ENCODE measurements at places on chromosomes 6 and 20.

GRCh38 chr20:2946988-2947961 is 74.0 kb downstream of the PTPRA start:
- DNase-seq: peak; percentile 30

- no peak for DNase-seq
Measured at GRCh38 chr20:15091421-15092037, 754.1 kb upstream of the FLRT3 start.

GRCh38 chr6:118940770-118941169 is 5.8 kb upstream of the MCM9 start:
- DNase-seq: no peak

GRCh38 chr20:42678895-42679294 is 510.8 kb downstream of the PTPRT start:
- DNase-seq: no peak

GRCh38 chr6:125432963-125433362 is 131.2 kb upstream of the HDDC2 start:
- DNase-seq: no peak

- DNase-seq: no peak
Measured at GRCh38 chr20:49785852-49786175, 26.8 kb upstream of the SLC9A8 start.

- no peak for DNase-seq
Measured at GRCh38 chr6:110326609-110327008, 31.5 kb downstream of the METTL24 start.

DNA sequence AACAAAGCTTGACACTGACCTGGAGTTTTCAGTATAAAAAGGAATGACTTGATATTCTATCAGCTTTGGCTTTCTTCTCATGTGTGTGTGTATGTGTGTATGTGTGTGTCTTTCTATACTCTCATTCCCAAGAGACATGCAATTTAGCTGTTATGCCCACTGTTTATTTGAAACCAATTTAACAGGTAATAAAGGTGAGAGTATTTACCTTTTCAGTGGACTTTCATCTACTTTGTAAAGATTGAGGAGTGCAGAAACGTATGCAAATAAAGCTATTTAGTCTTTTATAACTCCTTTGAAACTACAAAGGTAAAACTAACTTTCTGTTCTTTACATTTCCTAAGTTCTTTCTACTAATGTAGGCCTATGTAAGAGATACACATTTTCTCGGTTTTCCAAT is 103.5 kb upstream of the HS3ST5 start:
- no peak for DNase-seq

DNA sequence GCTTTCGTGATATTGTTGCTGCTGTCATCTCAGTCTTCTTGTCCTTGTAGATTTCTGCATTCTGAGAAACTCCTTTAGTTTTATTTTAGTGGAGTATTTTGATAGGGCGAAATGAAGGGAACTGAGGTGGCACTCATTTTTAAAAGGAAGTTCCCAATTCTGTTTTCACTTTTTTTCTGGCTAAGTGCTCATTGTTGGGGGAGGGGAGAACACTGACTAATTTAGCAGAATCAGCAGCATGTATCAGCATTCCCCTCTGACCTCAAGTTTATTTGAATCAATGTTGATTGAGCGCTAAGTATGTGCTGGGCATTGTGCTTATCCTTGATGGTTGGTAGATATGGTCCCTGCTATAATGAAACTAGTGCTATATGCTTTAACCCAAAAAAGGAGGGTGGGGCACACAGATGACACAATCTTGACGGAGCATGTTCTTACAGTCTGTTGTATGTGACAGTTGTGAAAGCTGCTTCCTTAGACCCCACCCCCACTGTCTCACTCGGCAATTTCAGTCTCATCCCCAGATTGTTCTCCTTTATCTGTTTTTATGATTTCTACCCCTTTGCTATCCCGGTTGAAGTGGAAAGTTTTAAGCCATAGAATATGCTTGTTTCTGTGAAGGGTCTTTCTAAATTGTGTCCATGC is 262.4 kb downstream of the SOX4 start:
- DNase-seq: no peak

- no peak for DNase-seq
Measured at GRCh38 chr6:23754197-23754596, 371.8 kb upstream of the NRSN1 start.

GRCh38 chr6:164303102-164303964 is 888.8 kb downstream of the QKI start:
- DNase-seq: no peak

GRCh38 chr6:3455147-3455568 is 1.7 kb downstream of the SLC22A23 start:
- no peak for DNase-seq

DNA sequence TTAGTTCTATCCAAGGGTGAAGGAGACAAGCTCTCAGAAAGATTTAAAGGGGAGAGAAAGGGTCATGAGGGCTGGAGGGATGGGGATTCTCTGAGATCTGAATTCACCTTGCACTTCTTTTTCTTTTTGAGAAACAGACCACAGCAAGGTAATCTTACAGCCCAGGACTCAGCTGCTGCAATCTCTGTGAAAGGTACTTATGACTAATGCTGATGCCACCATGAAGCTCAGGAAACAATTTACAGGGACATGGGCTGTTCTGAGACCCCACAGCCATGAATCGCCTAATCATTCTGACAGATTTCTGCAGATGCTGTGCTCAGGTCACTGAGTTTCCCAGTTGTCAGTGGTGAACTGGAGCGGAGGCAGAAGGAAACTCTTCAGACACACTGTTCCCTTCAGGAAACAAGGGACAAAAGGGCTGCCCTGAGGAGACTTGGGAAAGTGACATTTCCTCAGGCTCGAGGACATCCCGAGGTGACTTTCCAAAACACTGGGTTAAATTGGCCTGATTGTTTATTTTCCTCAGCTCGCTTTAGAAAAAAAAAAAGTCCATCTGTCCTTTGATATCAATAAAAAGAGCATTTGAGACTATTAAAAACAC is 103.8 kb upstream of the PLCB4 start:
- no peak for DNase-seq

GRCh38 chr6:56046576-56046975 is 171.2 kb upstream of the BMP5 start:
- peak; percentile 10 for DNase-seq

GRCh38 chr6:80523531-80523997 is 417.1 kb downstream of the BCKDHB start:
- DNase-seq: peak; percentile 25

DNA sequence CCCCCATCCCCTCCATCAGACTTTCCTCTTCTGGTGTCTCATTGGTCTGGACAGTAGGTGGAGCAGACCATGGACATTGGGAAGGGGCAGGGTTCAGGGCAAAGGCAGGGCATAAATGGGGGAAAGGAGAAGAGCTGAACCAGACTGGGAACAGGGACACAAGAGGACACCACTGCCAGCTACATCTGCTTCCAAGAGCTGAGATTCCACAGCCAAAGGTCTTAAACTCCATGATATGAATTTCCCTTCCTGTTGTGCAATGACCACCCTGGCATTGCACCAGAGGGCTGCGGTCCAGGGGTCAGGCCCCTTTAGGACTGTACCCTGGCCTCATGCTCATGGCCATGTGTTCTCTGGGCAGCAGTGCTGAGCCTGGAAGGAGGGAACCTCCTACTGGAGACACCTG is 137.9 kb downstream of the MAFB start:
- DNase-seq: no peak

DNA sequence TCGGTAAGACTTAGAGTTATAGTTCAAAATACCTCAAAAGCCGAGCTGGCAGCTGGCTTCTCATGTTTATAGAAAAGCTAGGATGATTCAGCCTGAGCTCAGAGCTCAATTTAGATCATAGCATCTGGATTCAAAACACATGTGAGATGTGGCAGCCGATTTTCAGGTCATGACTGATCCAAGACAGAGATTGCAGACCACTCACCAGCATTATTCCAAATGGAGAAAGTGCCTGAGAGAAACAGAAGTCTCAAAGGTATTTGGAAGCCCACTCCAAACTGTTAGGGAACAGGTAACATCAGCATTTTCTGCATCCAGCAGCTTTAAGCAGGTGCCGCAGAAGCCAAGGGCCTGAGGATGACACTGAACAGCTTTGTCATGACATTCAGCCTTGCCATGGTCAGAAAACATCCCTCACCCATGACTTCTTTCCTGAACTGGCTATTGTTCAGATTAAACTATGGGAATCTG is 102.2 kb downstream of the BACH2 start:
- peak; percentile 65 for DNase-seq

GRCh38 chr20:25220021-25220730 is 24.7 kb downstream of the ENTPD6 start:
- DNase-seq: peak; percentile 1

DNA sequence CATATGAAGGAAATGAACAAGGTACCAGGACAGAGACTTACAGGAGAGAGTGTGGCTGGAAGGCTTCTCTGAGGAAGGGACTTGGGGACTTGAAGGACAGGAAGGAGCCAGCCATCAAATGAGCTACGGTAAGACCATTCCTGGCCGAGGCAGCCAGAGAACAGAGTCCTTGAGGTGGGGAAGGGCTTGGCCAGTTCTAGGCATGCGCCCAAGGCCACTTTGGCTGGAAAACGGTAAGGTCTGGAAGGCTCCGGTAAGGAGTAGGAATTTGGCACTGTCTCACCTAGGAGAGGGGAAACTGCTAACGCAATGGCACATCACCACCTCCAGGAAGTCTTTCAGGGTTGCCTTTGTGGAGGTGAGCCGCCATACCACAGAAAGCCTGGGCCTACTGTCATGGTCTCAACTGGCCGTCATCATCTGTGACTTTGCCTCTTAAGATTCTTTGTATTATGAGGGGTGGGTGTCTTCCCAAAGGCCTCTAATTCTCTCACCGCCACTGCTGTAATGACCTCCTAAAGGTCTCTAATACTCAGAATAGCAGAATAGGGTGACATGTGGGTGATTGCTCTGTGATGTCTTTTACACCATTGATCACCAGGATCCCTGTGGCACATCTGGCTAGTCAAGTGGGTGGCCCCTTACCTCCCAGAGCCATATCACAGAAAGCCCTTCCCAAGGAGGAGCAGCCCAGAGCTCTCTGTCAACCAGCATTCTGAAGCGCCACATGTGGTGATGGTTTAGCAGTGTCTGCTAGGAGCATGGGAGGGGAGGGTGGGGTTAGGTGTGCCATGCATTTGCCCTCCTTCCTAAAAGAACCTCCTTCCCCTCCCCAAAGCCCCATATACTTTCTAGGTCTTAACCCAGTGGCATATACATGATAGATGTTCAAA is 17.7 kb upstream of the STX16 start:
- no peak for DNase-seq

GRCh38 chr6:113048741-113049140 is 701.6 kb downstream of the RFPL4B start:
- peak; percentile 29 for DNase-seq

- DNase-seq: no peak
Measured at GRCh38 chr6:101578306-101578705, 184.8 kb downstream of the GRIK2 start.

- DNase-seq: no peak
Measured at GRCh38 chr20:63893999-63894357, 948 bp upstream of the DNAJC5 start.

GRCh38 chr6:45209762-45210161 is 118.4 kb upstream of the RUNX2 start:
- peak; percentile 11 for DNase-seq

GRCh38 chr6:165585060-165585459 is 78.0 kb downstream of the PDE10A start:
- no peak for DNase-seq

DNA sequence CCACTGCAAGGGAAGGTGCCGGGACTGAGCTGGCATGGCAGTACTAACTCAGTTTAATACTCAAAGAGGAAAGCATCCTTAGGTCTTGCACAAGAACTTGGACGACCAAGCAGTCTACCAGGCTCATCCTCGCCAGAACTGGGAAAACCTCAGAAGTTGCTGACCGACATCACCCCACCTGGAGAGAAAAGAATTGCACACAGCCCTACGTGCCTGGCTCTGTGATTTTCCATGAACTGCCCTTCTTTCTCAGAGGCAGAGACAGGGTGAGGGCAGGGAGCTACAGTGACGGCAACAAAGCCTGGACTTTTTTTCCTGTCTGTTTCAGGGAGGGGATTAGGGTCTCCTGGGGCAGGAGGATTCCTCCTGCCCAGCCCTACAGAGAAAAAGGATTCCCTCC is 8.0 kb downstream of the JAG1 start:
- DNase-seq: peak; percentile 16

GRCh38 chr6:112935402-112936078 is 588.4 kb downstream of the RFPL4B start:
- DNase-seq: no peak

- DNase-seq: no peak
Measured at GRCh38 chr6:30363459-30363858, 18.5 kb downstream of the RPP21 start.

GRCh38 chr20:33441142-33441955 is 2.2 kb downstream of the SNTA1 start:
- DNase-seq: no peak

DNA sequence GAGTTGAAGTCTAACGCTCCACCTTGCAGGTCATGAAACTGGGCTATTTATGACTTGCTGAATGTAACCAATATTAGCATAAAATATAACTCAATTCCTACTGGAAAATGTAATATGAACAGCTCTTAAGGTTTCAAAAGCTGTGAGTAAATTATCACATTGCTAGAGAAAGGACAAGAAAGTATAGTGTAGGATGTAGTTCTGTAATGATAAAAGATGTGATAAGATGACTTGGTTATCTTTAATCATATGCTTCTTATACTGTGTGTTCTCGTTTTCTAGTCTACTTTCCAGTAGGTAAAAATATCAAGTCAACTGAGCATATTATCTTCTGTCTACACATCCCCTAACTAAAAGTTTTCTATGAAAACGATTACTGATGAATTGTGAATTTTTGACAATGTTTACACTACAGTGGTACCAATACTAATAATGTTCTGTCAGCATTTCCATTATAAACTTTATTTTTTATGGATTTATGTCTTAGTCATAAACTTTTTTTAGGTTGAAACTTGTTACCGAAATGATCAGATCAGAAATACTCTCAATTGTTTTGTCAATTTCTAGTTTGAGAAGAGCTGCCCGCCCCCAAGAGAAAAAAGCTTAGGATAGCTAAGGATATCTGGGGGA is 14.6 kb downstream of the MED23 start:
- DNase-seq: no peak

DNA sequence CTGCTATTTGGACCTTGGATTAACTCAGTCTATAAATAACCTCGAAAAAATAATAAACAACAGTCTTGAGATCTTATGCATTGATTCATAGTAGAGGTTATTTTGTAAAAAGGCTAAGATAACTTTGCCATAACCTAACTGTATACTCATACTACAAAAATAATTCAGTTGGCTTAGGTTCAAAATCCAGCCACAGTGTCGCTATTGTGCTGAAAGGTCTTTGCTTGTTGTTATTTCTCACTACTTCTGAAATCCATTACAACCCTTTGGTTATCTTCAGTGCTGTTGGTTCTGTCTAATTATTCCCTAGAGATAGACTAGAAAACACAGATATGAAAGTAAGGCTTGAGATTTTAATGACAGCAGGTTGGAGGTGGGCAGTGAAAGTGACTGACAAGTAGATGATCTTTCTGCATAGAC is 74.4 kb downstream of the MKKS start:
- DNase-seq: peak; percentile 30

Data from EH (cell line).